Pulmonary artery endothelial cell (primary cell): ENCODE measurements at places on chromosomes 2 and 18.

GRCh38 chr18:62354151-62354550, 29.0 kb downstream of the TNFRSF11A start:
- no peak for DNase-seq

- DNase-seq = no peak
These were observed 91.5 kb downstream of the DYM start for GRCh38 chr18:49368876-49369440.

GRCh38 chr2:176152350-176153181, 1.2 kb downstream of the HOXD4 start:
- DNase-seq = no peak

GRCh38 chr2:157628477-157629415, at the start of gene ACVR1C:
Gene ACVR1C (minus strand): TSS chr2:157628864. CDS start chr2:157628644, 220 bp downstream.
- DNase-seq = peak; percentile 2

GRCh38 chr2:170206805-170207407, 29.0 kb downstream of the MYO3B start:
- DNase-seq = no peak

GRCh38 chr2:214807653-214808052, 1.8 kb downstream of the BARD1 start:
- DNase-seq = no peak

GRCh38 chr2:127025359-127026166, 81.4 kb downstream of the BIN1 start:
- DNase-seq = no peak

DNA sequence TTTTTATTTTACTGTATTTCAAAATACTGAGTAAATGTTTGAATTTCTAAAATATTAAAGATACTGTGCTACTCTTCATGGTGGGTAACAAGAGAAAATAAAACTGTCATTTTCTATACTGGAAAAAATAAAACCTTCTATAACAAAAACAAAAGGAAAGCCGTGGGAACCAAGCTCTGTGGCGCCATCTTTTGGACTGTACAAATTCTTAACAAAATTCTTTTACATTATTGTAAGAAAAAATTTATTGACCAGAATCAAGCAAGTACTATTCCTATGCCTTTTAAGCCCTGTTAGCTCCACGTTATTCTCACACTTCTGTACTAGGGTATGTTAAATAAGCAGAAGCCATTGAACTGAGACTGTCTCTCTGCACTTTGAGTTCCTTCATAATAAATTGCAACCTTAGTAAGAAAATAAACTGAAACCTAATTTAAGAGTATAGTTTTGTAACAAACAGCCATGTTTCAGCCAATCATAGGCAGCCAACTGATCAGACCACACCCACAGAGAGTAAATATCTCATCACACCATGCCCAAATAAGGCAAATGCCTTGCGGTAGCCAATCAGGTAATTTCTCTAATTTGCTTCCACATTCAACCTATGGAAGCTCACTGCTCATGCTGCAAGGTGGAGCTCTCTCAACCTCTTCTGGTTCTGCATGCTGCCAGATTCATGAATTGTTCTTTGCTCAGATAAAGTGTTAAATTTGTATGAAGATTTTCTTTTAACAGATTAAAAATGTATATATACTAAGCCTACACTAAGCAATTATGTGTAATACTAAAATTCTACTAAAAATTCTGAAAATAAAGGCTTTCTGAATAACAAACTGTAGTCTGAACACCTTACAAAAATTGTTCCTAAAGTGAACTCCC, 42.2 kb downstream of the HIBCH start:
- DNase-seq = no peak

DNA sequence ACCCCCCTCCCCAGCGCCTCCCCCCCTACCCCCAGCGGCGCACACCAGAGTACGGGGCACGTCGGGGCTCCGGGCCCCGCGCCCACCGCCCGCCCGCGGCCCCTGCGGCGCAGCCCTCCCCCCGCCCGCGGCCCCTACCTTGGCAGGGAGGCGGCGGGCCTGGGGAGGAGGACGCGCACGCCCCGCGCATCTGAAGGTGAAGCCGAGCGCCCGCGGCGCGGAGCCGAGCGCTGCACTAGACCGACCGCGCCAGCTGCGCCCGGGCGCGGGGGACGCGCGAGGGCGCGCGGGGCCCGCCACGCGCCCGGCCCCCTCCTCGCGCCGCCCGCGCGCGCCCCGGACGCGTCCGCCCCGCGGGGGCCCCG, at the start of gene ZNF516:
TSS of gene ZNF516 (minus strand) at position 237 of the 365 bp plus-strand sequence. CDS start 52,188 bp downstream, outside the sequence.
- no peak for DNase-seq

- DNase-seq = no peak
These were observed 34.5 kb downstream of the LYPD6 start for GRCh38 chr2:149364839-149365238.

DNA sequence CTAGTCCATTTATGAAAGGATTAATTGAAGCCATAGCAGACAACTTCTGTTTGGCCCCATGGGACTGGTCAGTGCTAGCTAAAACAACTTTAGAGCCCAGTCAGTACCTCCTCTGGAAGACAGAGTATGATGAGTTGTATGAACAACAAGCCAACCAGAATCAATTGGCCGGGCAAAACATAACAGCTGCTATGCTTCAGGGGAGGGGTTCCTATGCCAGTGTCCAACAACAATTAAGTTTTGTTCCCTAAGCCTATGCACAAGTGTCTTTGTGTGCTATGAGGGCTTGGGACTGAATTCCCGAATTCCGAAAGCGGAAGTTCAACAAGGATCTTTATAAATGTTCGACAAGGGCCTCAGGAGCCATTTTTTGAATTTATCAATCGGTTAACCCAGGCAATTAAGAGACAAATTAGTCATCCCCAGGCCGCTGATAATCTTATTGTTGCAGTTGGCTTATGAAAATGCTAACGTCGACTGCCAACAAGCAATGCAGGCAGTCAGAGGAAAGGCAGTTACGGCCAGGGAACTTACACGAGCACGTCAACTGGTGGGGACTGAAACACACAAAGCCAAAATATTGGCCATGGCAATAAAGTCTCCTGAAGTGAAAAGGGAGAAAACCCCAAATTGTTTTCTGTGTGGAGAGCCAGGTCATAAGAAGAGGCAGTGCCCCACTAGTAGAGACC, 57.9 kb downstream of the ZNF638 start:
- no peak for DNase-seq

- DNase-seq = no peak
These were observed 233.4 kb downstream of the NAPG start for GRCh38 chr18:10759241-10759640.

DNA sequence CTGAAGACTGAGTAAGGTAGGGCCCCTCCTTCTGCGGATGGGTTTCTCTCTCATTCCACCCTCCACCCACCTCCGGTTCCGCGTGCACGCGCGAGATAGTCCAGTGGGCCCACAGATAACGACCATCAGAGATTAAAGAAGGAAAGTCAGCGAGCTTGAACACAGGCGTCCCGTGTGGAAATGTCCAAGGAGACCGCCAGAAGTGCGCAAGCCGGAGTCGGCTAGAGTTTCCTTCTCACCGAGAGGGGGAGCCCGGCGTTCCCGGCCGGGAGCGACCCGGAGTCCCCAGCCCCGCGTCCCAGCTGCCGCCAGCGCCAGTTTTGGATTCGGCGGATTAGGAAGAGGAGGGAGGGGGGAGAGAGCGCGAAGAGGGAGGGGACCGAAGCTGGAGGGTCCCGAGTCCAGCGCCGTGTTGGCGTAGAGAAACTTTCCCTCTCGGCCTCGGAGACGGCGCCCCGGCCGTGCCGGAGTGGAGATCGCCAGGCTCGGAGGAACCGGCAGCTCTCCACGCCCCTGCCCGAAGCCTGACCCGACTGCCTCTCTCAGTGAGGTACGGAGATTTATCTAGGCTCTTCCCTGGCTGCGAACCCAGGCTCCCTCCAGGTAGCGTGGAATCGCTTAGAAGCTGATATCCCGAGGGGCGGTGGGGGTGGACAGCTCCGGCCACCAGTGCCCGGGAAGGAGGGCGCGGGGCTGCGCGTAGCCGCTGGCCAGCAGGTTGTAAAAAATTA, at the start of gene GULP1:
TSS of gene GULP1 (plus strand) at position 258 of the 731 bp plus-strand sequence. CDS start 185,829 bp downstream, outside the sequence.
- DNase-seq = no peak

DNA sequence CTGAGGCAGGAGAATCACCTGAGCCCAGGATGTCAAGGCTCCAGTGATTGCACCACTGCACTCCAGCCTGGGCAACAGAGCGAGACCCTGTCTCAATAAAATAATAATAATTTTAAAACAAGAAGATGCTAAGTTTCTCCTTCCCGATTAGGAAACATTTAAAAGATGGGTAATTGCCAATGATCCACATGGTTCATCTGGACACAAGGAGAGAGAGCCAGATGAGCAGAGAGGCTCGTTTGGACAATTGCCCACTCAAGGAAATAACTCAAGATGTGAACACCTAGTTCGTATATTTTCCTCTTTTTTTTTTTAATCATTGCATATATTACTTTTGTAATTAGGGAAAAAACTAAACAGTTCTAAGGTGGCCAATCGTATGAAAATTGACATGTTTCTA, 3.6 kb upstream of the ACTG2 start:
- no peak for DNase-seq

DNA sequence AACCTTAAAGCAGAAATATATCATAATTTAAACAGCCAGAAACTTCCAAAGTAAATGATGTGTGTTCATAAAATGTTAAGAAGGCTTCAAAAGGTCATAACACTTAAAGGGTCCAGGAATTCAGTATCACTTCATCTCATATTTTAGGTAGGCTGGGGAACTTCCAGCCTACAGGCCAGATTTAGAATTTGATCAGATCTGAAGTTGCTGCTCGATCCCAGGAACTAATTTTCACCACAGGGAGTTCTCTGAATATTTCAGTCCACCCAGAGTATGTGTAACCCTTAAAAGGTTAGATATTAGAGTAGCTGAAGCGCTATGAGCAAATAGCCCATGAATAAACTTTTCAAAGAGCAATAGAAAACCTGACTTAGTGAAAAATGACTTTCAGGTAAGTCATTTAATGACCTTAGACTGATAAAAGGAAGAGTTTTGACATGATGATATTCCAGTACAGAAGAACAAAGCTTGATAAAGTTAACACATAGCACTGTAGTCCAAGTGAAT, 1.7 kb downstream of the WIPF1 start:
- DNase-seq = no peak

DNA sequence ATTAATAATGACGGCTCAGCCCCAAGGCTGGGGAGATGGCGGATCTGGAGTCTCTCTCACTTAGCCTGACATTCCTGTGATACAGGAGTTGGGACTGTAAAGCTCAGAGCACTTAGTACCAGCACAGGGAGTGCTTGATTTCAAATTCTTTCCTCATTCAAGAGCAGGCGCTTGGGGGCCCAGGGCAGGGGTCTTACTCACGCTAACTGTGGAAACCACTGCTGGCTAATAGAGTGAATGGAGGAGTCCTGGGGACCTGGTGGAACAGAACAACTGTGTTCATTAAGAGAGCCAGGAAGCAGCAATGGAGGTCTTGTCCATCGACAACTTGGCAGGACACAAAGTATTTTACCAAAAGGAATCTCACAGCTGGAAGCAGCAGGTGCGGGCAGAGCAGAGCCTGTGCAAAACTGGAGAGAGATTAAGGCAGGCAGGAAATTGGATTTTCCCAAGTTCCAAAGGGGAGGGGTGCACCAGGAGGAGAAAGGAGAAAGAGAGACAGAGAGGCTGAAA, 358.9 kb downstream of the TNS1 start:
- no peak for DNase-seq

- no peak for DNase-seq
These were observed 48.7 kb downstream of the RMDN2 start for GRCh38 chr2:37973615-37974353.

- DNase-seq = no peak
These were observed 22.4 kb upstream of the PMAIP1 start for GRCh38 chr18:59877361-59877760.

DNA sequence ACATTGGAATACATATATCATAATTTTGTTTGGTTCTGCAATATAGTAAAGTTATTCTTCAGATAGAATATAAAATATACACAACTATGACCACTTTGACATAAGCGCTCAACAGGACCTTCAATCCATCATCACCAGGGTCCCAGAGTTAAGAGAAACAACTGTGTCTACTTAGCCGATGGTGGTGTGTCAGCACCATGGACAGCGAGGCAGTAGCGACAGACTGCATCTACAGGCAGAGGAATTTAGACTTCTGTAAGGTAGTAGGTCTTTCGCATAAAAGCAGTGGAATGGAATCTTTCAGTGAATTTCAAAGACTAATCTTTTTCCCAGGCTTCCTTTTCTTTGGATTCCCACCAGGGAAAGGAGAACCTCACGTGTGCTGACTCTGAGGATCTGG, 20.5 kb upstream of the LRPPRC start:
- peak; percentile 5 for DNase-seq

- no peak for DNase-seq
These were observed 97.6 kb downstream of the MYCN start for GRCh38 chr2:16037808-16038457.

DNA sequence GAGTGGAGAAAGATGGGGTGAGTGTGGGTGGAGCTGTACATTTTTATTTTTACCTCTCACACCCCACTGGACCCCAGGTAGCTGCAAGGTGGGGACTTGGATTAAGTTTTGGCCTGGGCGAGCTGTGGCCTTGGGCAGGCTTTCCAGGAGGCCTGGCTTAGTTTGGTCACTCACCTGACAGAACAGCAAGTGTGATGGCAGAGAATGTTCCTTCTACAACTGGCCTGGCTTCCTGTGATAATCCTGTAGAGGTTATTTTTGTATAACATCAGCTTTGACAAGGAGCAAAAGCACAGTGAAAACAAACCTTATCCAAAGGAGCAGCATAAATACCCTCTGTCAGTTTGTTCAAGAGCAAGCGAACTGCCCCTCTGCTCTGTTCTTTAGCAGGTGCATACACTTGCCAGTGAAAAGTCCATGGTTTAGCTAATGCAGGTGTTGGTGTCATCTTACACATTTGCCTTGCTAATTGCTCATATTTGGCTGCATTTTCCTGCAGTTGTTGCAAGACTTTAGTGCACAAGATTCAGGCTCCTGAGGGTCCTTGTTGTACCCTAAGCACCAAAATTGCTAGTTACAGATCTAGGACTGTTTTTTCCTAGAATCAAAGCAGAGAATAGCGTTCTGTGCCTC, 6.3 kb downstream of the THNSL2 start:
- no peak for DNase-seq

GRCh38 chr2:58991357-58991756, 750.2 kb upstream of the FANCL start:
- no peak for DNase-seq

DNA sequence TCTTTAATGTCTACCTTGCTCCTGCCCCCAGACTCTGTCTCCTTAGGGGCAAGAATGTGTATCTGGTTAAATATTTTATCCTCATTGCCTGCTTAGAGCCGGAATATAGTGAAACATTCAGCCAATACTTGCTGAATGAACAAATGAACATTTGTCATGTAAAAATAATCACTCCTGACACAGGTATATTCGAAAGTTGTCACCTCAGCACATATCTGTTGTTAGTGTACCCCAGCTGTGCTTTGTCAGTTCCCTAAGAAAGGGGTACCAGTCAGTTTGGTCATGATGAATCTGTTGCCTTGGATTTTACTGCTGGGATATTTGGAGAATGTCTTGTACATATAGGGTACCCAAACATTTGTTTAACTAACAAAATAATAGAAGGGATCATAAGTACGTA, 77.0 kb upstream of the PROKR1 start:
- DNase-seq = no peak

- DNase-seq = no peak
These were observed 4.3 kb upstream of the HAAO start for GRCh38 chr2:42796427-42797248.

- no peak for DNase-seq
These were observed 6.2 kb downstream of the IMPA2 start for GRCh38 chr18:11987527-11987926.

- no peak for DNase-seq
These were observed 96.4 kb downstream of the VIT start for GRCh38 chr2:36792951-36793350.

GRCh38 chr18:63317982-63318888, 1.3 kb downstream of the BCL2 start:
- no peak for DNase-seq

- DNase-seq = no peak
These were observed 375.3 kb downstream of the PIK3C3 start for GRCh38 chr18:42330296-42330695.

- no peak for DNase-seq
These were observed 28.4 kb upstream of the MGAT4A start for GRCh38 chr2:98759338-98759737.
